ENCODE measurements at places on chromosomes 16 and 17. TPM values are rescaled to one million over a fixed set of nuclear protein-coding genes. Genes with fewer than 3 reads are reported as not detected.

Gene EXOC3L1
- 4.3 TPM for total RNA-seq

DNA sequence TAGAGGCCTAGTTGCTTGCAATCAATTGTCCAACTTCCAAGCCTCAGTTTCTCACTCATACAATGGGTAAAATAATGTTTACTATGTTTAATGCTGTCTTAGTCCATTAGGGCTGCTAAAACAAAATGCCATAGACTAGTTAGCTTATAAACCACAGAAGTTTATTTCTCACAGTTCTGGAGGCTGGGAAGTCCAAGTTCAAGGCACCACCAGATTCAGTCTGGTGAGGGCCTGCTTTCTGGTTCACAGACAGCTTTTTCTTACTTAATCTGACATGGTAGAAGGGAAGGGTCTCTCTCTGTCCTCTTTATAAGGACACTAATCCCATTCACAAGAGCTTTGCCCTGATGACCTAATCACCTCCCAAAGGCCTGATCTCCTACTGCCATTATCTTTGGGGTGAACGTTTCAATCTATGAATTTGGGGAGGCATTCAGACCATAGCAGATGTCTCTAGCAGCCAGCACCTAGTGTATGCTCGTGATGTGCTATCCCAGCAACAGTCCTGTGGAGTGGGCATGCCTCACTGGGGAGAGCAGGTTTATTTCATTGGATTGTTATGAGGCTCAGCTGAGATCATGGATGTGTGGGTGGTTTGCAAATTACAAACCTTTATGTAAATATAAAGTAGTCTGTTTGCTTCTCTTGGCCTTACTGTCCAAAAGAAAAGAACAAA, 25.2 kb downstream of the YPEL2 start:
- no peaks in the 10 kb centered on the region for H3K4me1 ChIP-seq
- no peak overlapping the region for H3K4me3 ChIP-seq
- DNase-seq: no peak

- DNase-seq: no peak
- no peaks in the 10 kb centered on the region for H3K4me1 ChIP-seq
- no peak overlapping the region for H3K4me3 ChIP-seq
- no peaks in the 10 kb centered on the region for H3K27me3 ChIP-seq
- H3K27ac ChIP-seq: no peak overlapping the region
- H3K36me3 ChIP-seq: no peaks in the 10 kb centered on the region
Measured at GRCh38 chr17:20896153-20896649, 146.6 kb downstream of the USP22 start.

GRCh38 chr17:41681776-41682175, 6.9 kb upstream of the EIF1 start:
- peaks cover 7% of the 10 kb centered on the region for H3K4me1 ChIP-seq
- no peak overlapping the region for H3K4me3 ChIP-seq
- no peaks in the 10 kb centered on the region for H3K36me3 ChIP-seq
- H3K27ac ChIP-seq: no peak overlapping the region
- no peak for DNase-seq
- H3K27me3 ChIP-seq: no peaks in the 10 kb centered on the region

DNA sequence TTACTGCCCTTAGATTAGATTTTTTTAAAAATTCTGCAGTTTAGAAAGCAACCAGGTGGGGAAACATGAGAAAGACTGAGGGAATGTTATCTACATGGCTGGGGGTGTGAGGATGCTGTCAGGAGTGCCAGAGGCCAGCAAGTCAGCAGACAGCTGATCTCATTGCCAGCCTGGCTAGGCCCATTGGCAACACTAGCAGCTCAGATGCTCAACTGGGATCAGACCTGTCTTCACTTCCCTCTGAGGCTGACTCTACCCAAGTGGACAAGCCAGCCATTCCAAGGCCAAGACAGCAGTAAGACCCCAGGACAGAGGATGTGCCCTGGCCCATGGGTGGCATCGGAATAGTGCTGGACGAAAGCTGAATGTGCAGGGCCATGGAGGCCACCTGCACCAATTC, 96.2 kb downstream of the TMEM132E start:
- H3K27me3 ChIP-seq: no peaks in the 10 kb centered on the region
- H3K4me1 ChIP-seq: no peaks in the 10 kb centered on the region
- no peak for DNase-seq
- H3K36me3 ChIP-seq: no peaks in the 10 kb centered on the region
- no peak overlapping the region for H3K27ac ChIP-seq
- H3K4me3 ChIP-seq: no peak overlapping the region

DNA sequence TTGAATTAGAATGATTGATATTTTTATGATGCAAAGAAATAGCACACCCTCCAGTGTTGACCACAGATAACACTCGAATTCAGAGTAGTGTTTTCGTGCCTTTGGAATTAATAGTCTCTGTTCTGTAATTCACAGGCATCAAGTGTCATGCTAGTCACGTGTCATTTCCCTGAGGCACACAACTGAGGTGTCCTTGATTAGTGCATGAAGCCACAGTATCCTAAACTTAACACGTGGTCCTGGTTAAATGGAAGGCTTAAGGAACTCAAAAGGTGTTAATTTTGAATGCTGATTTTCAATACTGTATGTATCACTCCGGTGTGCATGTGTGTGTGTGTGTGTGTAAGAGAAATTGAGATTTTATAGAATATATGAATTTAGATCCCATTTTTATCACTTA, 625.6 kb downstream of the TMEM114 start:
- no peaks in the 10 kb centered on the region for H3K36me3 ChIP-seq
- no peak overlapping the region for H3K27ac ChIP-seq
- H3K27me3 ChIP-seq: no peaks in the 10 kb centered on the region
- no peak overlapping the region for H3K4me3 ChIP-seq

- H3K27me3 ChIP-seq: no peaks in the 10 kb centered on the region
- no peak overlapping the region for H3K27ac ChIP-seq
- no peak for DNase-seq
- peaks cover 51% of the 10 kb centered on the region for H3K36me3 ChIP-seq
Measured at GRCh38 chr17:75945211-75945610, 4.4 kb upstream of the FBF1 start.

Measured in right lobe of liver (tissue), 6 donors.